Hematopoietic multipotent progenitor cell (in vitro differentiated cells): ENCODE measurements at places on chromosomes 6 and 20.

DNA sequence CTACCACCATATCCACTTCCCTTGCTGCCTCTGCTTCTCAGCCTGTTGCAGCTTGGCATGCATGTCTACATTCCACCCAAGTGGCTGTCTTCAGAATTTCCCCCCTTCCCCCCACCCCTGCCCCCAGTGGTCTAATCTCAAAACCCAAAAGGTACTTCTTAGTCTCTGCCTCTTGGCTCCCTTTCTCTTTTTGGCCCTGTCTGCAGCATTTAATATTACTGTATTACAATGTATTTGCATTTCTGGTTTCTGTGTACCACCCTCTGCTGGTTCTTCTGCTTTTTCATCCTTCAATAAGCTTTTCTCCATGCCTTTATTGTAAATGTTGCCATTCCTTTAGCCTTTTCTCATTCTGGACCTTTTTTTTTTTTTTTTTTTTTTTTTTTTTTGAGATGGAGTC is 43.0 kb downstream of the RPRD1B start:
- no peak for DNase-seq

DNA sequence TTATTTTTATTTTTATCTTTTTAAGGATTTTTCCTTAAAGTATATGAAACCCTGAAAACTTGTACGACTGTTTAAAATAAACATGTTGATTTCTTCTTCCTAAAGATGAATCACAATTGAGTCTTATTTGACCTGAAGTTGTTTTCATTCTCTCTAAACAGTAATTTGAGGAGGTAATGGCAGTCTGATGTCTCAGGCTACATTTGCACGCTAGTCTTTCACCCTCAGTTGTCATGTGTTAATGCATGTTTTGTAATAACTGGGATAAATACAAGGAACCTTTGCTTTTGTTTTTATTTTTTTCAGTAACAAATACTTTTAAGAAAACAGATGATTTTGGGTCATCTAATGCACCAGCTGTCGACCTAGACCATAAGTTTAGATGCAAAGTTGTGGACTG is 55.2 kb downstream of the SCAND1 start:
- DNase-seq: no peak

DNA sequence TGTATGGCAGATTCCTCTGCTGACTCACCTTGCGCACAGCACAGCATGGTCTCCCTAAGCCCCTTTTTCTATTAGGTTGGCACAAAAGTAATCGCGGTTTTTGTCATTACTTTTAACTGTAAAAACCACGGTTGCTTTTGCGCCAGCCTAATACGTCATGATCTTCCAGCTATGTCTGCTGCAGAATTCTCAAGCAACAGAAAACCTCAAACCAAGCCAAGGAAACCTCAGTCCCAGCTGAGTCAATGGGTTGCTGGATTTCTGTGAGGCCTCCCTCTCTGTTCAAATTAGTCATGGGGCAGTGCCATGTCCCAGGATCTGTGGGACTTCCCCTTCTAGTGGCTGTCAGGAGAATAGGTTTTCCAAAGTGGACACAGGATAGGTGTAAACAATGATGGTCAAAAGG is 15.7 kb upstream of the ENPP1 start:
- no peak for DNase-seq

DNA sequence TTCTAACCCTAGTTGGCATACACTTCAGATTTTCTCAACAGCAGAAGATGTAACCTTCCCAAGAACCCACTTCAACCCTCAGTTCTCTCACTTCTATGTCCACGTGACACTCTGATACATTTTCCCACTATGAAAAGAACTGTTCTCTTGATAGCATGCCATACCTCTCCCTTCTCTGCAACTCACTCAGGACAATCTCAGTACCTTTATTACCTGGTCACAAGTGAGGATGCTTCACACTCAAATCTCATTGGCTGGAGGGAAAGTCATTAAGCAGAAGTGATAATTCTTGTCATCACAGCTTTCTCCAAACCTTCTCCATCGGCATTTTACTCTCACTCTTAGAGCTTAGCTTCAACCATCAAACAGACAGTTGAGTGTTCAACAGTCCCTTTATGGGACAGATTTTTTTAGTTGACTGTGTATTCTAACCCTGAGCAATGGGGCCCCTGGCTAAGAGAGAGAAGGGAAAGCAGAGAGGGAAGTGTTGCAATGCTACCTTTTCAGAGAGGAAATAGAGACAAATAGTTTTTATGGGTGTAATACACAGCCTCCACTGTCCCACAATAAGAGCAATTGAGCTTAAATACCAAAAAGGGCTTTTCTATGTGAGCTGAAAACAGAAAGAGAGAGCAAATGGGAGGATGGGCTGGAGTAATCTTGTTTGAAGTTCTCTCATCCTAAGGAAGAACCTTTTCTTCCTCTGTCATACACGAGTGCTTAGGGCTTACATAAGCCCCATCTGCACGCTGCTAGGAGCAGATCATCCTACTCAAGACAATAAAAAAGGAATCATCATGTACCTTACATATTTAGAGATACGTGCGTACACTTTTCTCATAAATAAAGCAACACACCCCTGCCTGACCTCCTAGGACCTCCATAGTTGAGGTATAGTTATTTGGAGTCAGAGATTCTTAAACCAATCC is 16.0 kb downstream of the HLA-DPA1 start:
- no peak for DNase-seq
